ENCODE measurements at places on chromosomes 11 and 22. TPM values are rescaled to one million over a fixed set of nuclear protein-coding genes. Genes with fewer than 3 reads are reported as not detected.

DNA sequence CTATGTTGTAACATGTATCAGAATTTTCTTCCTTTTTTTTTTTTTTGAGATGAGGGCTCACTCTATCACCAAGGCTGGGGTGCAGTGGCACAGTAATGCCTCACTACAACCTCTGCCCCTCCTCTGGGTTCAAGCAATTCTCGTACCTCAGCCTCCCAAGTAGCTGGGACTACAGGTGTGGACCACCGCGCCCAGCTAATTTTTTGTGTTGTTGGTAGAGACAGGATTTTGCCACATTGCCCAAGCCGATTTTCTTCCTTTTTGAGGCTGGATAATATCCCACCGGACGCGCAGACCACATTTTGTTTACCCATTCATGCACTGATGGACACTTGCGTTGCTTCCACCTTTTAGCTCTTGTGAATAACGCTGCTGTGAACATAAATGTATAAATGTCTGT lies 97.0 kb downstream of the BRD1 start:
- H3K36me3 ChIP-seq, result no peaks in the 10 kb centered on the region
- no peak overlapping the region for H3K27ac ChIP-seq
- H3K4me1 ChIP-seq, result no peaks in the 10 kb centered on the region
- no peak for DNase-seq
- H3K27me3 ChIP-seq, result peaks cover 33% of the 10 kb centered on the region

DNA sequence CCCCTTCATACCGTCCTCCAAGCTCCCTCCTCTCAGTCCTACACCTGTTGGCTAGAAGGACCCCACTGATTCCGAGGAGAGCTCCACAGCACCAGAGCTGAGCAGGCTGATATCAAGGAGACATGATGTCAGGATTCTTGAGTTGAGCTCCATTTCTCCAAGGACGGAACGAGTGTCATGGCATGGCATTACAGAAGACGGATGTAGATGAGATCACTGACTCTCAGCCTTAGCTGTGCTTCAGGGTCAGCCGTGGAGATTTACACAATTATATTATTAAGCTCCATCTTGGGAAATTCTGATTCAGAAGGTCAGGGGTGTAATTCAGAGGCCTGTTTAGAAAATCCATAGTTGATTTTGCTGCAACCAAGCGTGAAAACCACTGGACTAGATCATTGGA lies 428.9 kb upstream of the B3GAT1 start:
- no peaks in the 10 kb centered on the region for H3K36me3 ChIP-seq

GRCh38 chr22:40829131-40829530 lies 10.0 kb upstream of the SLC25A17 start:
- no peak overlapping the region for H3K27ac ChIP-seq
- no peak overlapping the region for H3K4me3 ChIP-seq
- H3K36me3 ChIP-seq, result peaks cover 81% of the 10 kb centered on the region

DNA sequence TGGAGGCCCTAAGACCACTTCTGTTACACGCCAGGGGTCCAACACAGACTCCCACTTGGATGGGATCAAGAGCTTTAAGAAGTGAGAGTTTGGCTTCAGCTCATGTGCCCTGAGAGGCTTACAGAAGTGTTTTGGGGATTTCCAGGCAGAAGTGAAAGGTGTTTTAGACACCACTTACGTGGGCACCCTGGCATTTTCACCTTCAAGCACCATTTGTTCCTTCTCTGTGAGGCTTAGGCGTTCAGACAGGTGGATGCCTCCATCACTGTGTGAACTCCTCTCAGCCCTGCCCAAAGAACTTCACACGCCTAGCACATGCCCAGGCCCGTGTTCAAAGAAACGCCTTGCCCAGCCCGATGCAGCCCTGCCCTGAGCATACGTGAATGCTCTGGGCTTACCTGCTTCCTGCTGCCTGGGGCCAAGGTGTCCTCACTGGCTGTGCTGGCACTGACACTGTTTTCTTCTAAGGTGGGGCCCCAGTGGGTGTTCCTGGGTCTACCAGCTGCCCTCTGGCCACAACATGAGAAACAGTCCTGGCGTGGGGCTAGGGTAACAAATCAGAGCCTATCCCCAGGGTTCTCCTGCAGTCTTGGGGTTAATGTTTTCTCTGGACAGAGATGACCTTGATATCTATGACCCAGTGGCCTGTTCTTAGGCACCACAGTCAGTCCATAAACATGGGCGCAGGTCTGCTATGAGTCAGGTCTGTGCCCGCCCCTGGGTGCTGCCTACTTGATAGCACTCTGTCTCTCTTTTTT lies 34.0 kb downstream of the AMPD3 start:
- H3K27me3 ChIP-seq, result peaks cover 5% of the 10 kb centered on the region
- no peak overlapping the region for H3K4me3 ChIP-seq
- no peaks in the 10 kb centered on the region for H3K36me3 ChIP-seq
- no peak overlapping the region for H3K27ac ChIP-seq

DNA sequence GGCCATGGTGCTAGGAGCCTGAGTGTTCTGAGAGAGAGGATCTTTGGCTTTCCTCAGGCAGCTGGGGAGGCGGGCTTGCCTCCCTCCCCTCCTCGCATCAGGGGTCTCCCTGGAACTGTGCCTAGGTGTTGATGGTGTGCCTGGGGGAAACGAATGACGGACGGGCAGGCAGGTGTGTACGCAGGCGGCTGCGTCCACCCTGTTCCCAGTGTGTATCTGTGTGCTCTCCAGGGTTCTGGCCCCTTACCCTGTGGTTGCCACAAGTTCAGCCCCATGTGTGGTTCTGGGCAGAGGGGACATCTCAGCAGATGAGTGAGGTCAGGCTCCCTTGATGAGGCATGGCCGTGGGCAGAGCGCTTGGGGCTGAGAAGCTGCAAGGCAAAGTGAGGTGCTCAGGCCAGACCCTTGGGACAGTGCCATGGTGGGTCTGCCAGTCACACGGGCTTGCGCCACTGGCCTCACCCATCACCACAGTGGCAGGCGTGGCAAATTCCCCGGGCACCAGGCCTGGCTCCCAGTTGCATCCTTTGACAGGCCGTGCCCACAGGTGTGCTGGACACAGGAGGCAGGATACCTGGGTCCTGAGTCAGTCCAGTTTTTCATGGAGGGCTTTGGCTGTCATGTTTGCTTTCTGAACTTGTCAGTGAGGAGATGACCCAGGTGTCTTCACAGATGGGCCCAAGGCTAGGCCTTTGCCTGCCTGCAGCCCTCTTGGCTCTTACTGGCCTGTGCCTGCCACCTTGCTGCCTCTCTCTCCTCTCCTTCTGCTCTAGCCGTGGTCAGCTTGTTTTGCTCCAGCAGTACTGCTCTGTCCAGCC lies 27.3 kb downstream of the GNAZ start:
- no peaks in the 10 kb centered on the region for H3K36me3 ChIP-seq
- H3K4me1 ChIP-seq, result no peaks in the 10 kb centered on the region
- no peak overlapping the region for H3K4me3 ChIP-seq
- no peak overlapping the region for H3K27ac ChIP-seq
- H3K27me3 ChIP-seq, result no peaks in the 10 kb centered on the region

DNA sequence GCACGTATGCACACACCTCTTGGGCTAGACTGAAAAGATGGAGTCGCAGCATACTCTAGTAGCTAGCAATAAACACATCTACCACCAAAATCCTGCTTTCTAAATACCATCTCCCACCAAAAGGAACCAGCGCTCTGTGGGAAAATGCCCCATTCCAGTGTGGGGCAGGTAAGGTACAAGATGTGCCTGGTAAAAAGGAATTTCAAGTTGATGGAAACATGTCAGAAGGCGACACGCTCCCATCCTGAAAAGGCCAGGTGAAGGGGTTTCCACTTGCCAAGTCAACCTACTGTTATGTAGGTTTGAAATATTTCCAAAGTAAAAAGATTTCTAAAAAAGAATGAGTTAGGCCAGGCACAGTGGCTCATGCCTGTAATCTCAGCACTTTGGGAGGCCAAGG lies 8.8 kb downstream of the DGCR2 start:
- no peak overlapping the region for H3K4me3 ChIP-seq
- DNase-seq, result no peak
- H3K4me1 ChIP-seq, result no peaks in the 10 kb centered on the region
- no peaks in the 10 kb centered on the region for H3K36me3 ChIP-seq

DNA sequence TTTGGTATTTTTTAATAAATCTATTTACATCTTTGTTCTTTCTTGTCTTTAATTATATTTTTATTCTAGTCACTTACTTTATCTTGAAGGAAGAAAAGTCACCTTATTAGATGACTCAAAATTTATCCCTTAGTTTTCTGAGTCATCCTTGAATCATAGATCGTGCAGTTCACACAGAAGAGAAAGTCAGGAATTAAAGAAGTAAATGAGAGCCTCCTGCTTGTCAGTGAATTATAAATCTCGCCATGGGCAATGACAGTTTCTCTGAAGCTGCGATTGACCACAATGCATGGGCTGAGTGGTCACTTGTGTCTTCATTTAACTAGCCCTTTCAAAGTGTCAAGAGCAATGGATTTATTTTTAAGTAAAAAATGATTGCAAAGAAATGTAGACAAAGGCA lies 91.2 kb downstream of the LUZP2 start:
- H3K4me1 ChIP-seq, result no peaks in the 10 kb centered on the region
- no peaks in the 10 kb centered on the region for H3K27me3 ChIP-seq
- H3K27ac ChIP-seq, result no peak overlapping the region
- no peak for DNase-seq
- H3K36me3 ChIP-seq, result no peaks in the 10 kb centered on the region
- H3K4me3 ChIP-seq, result no peak overlapping the region

GRCh38 chr11:133687781-133688180 lies 155.5 kb upstream of the OPCML start:
- H3K27me3 ChIP-seq, result no peaks in the 10 kb centered on the region
- peaks cover 4% of the 10 kb centered on the region for H3K4me1 ChIP-seq
- H3K4me3 ChIP-seq, result no peak overlapping the region
- H3K27ac ChIP-seq, result no peak overlapping the region
- no peaks in the 10 kb centered on the region for H3K36me3 ChIP-seq

- no peak overlapping the region for H3K27ac ChIP-seq
- peaks cover 3% of the 10 kb centered on the region for H3K27me3 ChIP-seq
- H3K4me1 ChIP-seq, result peaks cover 9% of the 10 kb centered on the region
- peak; percentile 62 for DNase-seq
Observed at GRCh38 chr11:19076744-19077589, 16.4 kb upstream of the MRGPRX2 start.

DNA sequence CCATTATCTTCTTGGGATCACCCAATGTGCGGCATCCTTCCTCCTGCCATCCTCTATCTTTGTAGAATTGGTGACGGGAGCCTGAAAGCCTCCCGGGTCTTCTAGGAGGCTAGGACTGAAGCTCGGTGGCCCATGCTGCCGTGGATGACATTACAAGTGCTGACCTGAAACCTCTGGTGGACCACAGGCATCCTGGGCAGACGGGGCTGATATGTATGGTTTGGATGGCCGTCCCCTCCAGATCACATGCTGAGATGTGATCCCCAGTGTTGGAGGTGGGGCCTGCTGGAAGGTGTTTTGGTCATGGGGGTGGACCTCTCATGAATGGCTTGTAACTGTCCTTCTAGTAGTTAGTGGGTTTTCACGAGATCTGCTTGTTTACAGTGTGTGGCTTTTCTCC lies 1525.8 kb downstream of the BRD1 start:
- no peaks in the 10 kb centered on the region for H3K27me3 ChIP-seq
- no peaks in the 10 kb centered on the region for H3K4me1 ChIP-seq
- no peak for DNase-seq

- H3K4me1 ChIP-seq, result peaks cover 6% of the 10 kb centered on the region
- no peaks in the 10 kb centered on the region for H3K36me3 ChIP-seq
- no peaks in the 10 kb centered on the region for H3K27me3 ChIP-seq
- DNase-seq, result no peak
- H3K4me3 ChIP-seq, result no peak overlapping the region
Observed at GRCh38 chr11:122195790-122196189, 79.8 kb upstream of the BLID start.

DNA sequence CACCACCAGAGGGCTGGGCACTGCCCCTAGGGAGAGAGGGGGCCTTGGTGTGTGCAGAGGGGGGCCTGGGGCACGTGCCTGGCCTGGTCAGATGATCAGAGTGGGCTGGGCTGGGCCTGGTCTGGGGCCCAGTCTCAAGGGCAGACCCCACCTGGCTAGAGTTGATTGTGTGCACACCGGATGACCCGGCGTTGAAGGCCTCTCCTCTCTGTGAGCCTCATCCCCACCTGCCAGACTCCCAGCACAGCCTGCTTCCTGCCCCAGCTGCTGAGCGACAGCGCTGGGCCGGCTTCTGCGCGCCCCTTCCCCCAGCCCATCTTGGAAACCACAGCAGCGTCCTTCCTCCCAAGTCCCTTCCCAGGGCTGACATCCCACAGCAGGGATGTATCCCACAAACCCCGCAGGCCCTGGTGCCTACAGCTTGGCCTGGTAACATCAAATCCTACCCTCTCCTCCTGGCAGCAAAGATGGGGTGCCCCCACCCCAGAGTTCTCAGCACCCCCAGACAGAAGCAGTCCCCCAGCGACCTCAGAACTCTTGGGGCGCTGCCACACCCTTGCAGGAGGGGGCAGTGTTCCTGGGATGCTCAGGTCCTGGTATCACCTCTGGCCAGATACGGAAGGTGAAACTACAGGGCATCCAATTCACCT lies 11.0 kb upstream of the TSSC4 start:
- no peaks in the 10 kb centered on the region for H3K36me3 ChIP-seq
- no peak overlapping the region for H3K4me3 ChIP-seq
- no peak for DNase-seq
- H3K27ac ChIP-seq, result peak overlapping the region; percentile 39

- no peak for DNase-seq
- no peak overlapping the region for H3K4me3 ChIP-seq
- H3K4me1 ChIP-seq, result no peaks in the 10 kb centered on the region
- peaks cover 2% of the 10 kb centered on the region for H3K36me3 ChIP-seq
- H3K27me3 ChIP-seq, result no peaks in the 10 kb centered on the region
Observed at GRCh38 chr11:118462178-118462577, 25.9 kb downstream of the KMT2A start.

DNA sequence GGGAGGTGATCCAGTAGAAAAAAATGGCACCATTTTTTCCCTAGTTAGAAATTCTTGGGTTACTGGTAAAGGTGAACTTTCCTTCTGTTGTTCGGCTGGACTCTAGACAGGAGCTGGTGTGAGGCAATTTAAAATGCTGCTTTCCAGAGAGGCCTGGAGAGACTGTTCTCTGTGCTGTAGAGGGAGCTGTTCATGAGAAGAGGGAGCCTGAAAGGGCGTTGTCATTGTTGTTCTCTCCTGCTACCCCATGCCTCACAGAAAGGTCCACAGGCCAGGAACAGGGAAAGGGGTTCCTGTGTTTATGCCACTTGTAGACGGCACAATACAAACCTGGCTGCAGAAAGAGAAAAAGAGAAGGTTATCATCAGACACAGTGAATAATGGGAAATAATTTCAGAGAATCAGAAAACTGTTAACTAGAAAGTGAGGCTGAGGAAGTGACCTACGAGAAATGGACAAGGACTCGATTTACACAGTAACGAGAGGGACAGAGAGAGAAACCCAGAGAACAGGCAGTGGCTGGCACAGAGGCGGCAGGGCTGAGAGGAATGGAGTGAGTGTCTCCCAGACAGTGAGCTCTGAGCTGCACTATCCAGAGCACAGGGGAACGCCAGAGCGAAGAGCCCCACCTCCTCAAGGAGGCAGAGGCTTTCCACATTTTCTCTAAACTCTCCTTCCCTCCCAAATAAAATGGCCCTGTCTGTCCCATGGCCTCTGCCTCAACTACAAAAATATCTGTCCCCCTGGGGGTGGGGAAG lies 109.2 kb downstream of the RRM1 start:
- H3K27ac ChIP-seq, result no peak overlapping the region
- H3K36me3 ChIP-seq, result no peaks in the 10 kb centered on the region
- no peak overlapping the region for H3K4me3 ChIP-seq
- no peaks in the 10 kb centered on the region for H3K4me1 ChIP-seq

GRCh38 chr11:34284156-34284555 lies 73.7 kb downstream of the ABTB2 start:
- H3K4me3 ChIP-seq, result no peak overlapping the region
- no peaks in the 10 kb centered on the region for H3K36me3 ChIP-seq
- DNase-seq, result no peak
- no peaks in the 10 kb centered on the region for H3K27me3 ChIP-seq
- peaks cover 40% of the 10 kb centered on the region for H3K4me1 ChIP-seq
- peak overlapping the region; percentile 17 for H3K27ac ChIP-seq

The TRPM5 gene
- total RNA-seq, result 0.66 TPM

The P2RX6 gene
- 11.8 TPM for total RNA-seq

The PHLDA2 gene
- 1.1 TPM for total RNA-seq

The BARX2 gene
- 0.36 TPM for total RNA-seq

The TPH1 gene
- total RNA-seq, result 0.03 TPM
